Karpas-422 (cell line): ENCODE measurements at places on chromosomes 11 and 22.

DNA sequence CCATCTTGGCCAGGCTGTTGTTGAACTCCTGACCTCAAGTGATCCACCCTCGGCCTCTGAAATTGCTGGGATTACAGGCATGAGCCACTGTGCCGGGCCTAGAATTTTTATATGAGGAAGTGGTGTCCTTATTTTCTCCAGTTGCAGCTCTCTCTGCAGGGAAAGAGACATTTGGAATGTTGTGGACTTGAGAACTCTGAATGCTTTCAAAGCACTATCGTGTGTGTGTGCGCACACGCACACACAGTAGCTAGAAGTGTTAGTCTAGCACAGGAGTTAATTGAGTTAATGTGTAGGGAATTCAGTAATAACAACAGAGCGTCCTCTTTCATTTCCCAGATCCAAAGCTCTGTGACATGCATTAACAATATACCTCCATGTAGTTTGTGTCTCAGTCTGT is 164.0 kb upstream of the RASSF10 start:
- no peak for DNase-seq

- DNase-seq, result no peak
These were observed 200.6 kb upstream of the POU2AF2 start for GRCh38 chr11:111044751-111045406.

GRCh38 chr22:44660051-44660830 is 41.8 kb upstream of the PRR5 start:
- DNase-seq, result peak; percentile 20

- no peak for DNase-seq
These were observed 485 bp downstream of the KCNJ4 start for GRCh38 chr22:38454353-38455075.

DNA sequence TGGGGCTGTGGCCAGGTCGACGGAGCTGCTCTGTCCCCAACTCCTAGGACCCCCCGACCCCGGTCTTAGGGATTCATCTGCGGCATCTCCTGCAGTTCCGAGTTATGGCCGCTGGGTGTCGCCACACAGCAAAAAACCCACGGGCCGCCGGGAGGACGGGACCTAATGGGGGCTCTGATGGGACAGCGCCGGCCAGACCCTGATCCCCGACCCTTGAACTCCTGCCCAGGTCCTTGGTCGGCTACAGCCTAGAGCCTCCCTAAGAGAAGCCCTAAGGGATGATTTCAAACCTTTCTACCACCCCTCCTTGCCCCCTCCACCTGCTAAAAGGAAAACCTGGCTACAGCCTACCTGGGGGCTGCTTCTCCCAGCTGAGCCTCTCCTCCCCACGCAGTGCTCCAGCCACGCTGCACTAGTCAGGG is 30.8 kb upstream of the LRRC10B start:
- peak; percentile 77 for DNase-seq

DNA sequence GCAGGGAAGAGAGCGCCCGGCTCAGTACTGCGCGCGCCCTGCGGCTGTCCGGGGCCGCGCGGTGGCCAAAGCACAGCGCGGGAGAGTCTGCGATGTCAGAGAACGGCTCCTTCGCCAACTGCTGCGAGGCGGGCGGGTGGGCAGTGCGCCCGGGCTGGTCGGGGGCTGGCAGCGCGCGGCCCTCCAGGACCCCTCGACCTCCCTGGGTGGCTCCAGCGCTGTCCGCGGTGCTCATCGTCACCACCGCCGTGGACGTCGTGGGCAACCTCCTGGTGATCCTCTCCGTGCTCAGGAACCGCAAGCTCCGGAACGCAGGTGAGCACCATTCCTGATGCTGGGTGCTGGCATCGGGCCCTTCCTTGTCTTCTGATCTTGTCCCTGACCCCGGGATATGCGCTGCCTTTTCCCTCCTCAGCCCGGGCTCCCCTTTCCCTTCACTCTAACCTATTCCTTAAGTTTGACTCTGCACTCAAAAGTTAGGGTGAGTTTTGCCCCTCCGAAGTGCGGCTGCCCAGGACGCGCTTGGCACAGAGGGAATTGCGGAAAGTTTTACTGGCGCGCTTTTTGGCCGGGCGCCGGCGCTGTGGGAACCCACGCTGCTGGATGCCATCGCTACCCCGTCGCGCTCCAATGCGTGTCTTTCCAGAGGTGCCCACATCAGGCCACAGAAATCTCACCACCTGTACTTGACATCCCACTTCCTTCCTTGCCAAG is at the start of gene MTNR1B:
Gene MTNR1B (plus strand): TSS at position 18 of the 714 bp plus-strand sequence. CDS start 75 bp downstream, at position 93.
- no peak for DNase-seq

DNA sequence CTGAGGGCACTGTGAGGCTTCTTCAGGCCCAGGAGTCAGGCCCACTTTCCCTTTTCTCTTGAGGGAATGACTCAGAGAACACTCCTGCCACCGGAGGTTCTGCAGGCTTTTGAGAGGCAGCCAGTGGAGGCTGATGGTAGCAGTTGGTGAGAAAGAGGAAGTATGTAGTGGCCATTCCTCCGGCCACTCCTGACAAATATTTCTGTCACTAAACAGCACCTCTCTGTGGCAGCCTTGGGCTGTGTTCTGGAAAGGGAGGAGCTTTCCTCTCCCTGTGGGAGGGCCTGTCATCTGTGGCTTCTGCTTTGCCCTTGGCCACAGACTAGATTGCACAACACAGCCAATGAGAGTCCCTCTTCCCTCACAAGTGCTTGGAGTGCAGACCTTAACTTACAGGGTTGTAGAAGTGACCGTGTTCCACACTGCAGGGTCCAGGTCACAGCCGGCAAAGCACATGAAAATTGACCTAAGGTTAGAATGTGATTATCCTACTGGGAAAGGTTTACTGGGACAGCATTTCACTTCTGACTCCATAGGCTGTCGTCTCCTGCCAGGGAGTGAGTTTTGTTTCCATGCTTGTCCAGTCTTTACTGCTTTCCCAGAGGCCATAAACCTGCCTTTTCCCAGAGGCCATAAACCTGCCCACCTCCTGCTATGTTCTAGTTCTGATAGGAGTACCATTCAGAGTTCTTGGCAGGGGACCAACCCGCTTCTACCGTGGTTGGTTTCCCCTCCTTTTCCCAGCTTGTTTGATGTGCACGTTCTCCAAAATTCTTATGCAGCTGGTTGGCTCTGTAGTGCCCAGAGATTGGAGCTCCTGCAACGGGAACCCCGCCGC is 33.3 kb downstream of the MARK2 start:
- DNase-seq, result peak; percentile 76

GRCh38 chr11:17779861-17780594 is 45.4 kb downstream of the KCNC1 start:
- no peak for DNase-seq

DNA sequence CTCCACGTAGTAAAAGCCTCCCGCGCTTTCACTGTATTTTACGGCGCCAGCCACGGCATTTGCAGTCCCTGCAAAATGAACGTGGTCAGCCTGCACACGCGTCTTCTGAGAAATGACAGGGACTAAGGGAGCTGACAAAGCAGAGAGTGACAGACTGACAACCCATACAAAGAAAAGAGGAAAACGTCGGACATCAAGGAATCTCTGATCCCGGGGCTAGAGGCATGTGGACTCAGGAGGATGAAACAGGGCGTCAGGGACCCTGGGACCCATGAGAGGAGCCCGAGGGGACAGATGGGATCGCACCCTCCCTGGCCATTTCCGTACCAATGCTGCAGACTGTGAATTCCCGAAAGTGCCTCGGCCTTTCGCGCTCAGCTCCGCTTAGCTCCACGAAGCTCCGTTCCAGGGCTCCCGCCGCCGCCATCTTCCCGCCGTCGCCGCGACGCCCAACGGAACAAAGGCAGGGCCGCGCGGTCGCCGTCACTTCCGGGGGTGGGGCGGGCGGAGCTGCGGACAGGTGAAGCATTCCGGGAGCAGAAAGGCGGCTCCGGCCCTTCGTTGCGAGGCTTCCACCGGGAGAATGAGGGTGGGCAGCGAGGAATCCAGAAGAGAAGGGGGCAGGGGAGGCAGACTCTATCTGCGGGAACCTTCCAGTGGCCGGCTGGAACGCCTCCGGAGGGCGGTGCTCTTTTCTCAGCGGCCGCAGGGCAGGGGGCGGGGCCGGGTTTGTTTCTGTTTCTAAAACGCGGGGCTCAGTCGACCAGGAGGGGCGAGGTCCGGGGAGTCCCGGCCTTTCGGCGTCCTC is at the start of gene NUP160:
Gene NUP160 (minus strand): TSS at position 459 of the 808 bp plus-strand sequence. CDS start 32 bp downstream, at position 427.
- DNase-seq, result peak; percentile 92

DNA sequence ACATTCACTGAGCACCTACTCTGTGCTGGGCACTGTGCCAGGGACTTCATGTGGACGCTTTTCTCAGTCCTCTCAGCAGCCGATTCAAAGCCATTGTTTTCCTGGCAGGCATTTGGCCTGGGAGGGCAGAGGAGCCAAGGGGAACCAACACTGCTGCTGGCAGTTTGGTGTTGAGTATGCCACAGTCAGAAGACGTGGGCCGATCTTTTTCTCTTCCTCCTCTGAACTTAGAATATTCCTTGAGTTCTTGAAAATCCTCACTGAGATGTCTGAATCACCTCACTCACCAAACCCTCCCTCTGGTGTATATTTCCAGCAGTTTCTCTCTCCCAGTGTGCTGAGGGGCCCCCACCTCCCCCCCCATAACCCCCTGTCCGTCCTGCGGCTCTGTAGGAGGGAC is 114.5 kb upstream of the CRYBB3 start:
- DNase-seq, result no peak

- no peak for DNase-seq
These were observed 77.5 kb upstream of the CTSC start for GRCh38 chr11:88414981-88415413.
